ENCODE measurements at places on chromosomes 7 and 10.

DNA sequence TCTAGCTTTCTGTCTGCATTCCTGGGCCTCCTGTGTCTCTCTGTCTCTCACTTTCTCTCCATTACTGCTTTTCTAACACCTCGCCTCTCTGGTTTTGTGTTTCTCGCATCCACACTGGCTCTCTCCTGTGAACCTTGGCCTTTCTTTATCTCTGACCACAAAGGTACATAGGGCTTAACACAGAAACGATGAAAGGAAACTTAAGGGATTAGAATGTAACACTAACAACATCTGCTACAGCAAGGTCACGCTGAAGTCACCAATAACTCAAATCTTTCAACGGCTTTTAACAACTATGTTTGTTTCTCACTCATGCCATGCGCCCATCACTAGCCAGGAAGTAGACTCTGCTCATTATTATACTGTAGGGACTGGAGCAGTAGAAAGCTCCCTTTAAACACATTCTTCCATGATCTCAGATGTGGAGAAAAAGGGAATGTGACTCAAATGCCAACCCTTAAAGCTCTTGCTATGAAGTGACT is 9.3 kb upstream of the OR6V1 start:
- no peak for DNase-seq

DNA sequence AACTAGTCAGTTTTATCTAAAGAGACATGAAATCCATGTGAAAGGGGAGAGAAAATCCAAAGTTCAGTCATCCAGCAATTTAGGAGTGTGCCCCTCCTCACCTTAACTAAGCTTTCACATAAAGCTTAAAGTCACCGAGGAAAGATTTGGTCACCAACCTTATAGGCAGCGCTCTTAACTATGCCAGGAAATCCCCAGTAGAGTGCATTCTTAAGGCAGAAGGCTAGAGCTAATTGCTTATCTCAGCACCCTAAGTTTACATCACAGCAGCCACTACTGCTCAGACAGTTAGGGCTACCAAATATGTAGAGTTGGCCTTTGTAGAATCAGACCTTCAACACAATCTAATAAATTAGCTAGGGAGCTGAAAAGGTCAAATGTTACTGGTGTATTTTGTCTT is 47.9 kb downstream of the MTPN start:
- no peak for DNase-seq

DNA sequence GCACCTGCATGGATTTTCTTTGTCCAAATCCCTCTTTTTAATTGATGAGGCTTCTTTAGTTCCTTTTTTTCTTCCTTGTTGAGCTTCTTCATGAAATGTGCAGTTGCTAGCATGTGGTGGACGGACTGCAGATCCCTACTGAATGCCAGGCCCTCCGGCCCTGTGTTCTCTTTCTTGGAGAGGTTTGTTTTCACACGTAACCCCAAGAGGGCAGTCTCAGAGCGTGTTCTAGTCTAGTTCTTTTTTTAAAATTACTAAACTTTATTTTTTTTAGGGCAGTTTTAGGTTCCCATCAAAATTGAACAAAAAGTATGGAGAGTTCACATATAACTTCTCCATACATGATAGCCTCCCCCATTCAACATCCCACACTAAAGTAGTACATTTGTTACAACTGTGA is 190.0 kb downstream of the CFTR start:
- no peak for DNase-seq

DNA sequence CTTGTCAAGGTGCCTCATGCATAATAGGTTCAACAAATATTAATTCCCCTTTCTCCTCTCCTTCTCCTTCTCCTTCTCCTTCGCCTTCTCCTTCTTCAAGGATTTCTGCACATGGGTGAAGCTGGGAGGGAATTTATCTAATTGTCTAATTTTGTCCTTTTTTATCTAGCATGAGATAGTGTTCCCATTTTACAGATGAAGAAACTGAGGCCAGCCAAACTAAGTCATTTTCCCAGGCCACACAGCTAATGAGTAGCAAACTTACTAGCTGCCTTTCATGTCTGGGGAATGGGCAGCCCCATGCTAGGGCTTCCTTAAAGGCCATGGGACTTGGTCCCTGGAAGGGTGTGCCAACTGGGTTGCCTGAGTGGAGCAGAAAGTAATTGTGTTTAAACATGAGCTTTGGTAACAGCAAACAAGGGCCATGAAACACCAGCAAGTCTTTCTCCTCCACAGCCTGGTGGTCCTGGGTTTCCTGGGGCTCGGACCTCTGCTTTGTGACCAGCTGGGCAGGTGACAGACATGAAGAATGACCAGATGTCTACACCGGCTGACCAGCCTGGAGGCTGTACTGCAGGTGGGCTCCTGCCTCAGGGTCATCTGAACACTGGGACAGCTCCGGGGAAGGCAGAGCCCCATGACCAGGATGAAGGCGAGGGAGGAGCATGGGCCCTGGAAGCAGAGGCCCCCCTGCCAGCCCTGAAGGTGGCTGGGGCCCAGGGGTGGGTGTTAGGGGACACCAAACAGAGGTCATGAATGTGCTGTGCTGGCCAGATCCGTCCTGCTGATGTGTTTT is 138.0 kb downstream of the PTPN20 start:
- DNase-seq: no peak

DNA sequence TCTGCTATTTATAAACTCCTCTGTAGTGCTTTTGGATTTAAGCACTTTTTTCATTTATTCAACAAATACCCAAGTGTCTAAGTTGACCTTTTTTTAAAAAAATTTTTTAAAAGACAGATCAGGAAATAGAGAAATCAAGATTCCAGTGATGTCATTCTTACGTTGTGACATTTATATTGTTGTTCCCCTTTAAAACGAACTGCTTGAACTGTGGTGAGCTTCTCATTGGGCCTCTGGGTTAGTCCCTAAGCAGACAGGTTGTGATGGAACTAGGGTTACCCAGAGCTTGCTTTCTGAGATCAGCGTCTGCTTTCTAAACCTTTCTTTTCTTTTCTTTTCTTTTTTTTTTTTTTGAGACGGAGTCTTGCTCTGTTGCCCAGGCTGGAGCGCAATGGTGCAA is 22.4 kb downstream of the GATA3 start:
- no peak for DNase-seq

- no peak for DNase-seq
These were observed 68.0 kb downstream of the PTPRE start for GRCh38 chr10:127974911-127975310.

- DNase-seq: no peak
These were observed 123.2 kb downstream of the TACC2 start for GRCh38 chr10:122112021-122112616.

DNA sequence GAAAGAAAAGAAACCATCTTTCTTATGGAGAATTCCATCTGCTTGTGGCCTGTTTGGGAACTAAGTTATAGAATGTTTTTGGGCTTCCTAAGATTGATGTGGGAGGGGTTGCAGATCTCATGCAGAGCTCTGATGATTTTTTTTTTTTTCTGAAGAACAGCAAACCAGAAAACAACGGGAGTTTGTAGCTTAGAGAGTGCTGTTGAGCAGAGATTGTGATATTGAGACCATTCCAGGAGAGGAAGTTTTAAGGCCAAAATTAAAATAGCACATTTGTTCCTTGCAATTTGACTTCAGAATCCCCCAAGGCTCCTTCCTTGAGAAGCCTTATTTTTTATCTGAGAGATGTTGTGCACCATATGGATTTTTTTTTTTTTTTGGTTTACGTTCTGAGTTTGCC is 159.5 kb upstream of the NRP1 start:
- no peak for DNase-seq

DNA sequence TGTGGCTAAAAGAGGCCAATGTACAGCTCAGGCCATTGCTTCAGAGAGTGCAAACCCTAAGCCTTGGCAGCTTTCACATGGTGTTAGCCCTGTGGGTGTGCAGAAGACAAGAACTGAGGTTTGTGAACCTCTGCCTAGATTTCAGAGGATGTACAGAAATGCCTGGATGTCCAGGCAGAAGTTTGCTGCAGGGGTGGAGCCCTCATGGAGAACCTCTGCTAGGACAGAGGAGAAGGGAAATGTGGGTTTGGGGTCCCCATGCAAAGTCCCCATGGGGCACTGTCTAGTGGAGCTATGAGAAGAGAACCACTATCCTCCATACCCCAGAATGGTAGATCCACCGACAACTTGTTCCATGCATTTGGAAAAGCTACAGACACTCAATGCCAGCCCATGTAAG is 12.4 kb downstream of the SORCS1 start:
- no peak for DNase-seq

DNA sequence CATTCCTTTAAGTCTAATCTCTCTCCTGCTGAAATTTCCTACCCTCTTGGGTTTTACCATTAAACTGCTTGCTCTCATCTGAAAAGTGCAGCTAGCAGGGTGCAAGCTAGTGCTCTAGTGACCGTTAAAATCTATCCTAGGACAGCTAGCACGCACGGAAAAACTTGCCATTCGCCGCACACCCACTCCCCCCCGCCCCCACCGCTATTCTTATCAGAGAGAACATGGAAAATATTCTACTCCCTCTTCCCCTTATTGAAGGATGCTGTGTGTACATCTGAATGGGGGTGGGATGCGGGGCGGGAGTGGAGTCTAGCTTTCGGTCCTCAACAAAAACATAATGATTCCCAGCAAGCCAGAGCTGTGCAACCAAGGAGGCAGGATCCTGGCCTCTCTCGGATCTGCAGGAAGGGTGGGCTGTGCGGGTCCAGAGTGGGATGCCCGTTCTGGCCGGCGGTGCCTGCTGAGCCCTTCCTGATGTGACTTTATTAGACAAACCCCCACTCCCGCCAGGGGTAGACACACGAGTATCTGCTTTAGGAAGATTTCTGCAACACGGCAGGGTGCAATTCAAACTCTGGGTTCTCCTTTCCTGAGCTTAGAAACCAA is 1.1 kb upstream of the ADRA2A start:
- DNase-seq: no peak

GRCh38 chr7:90326500-90326899 is 5.4 kb upstream of the FAM237B start:
- DNase-seq: no peak

GRCh38 chr10:11982253-11982652 is 60.4 kb downstream of the UPF2 start:
- DNase-seq: no peak

GRCh38 chr10:132301371-132302330 is 6.1 kb downstream of the STK32C start:
- no peak for DNase-seq

DNA sequence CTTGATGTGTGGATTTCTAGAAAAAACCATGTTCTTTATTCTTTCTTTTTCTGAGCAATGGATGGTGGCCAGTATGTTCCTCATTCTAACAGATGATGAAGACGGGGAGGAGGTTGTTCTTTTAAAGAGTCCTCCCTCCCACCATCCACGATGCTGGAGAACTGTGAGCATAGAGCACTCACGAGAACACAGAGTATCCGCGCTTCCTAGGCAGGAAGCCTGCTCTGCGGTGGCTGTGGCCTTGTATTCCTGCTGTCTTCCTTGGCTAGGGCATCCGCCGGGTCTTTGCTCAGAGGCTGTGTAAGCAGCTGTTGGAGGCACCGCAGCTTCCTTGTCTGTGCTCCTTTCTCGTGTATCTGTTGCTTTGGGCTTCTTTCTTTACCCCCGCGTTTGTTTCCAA is 214.2 kb downstream of the CCDC3 start:
- DNase-seq: no peak

DNA sequence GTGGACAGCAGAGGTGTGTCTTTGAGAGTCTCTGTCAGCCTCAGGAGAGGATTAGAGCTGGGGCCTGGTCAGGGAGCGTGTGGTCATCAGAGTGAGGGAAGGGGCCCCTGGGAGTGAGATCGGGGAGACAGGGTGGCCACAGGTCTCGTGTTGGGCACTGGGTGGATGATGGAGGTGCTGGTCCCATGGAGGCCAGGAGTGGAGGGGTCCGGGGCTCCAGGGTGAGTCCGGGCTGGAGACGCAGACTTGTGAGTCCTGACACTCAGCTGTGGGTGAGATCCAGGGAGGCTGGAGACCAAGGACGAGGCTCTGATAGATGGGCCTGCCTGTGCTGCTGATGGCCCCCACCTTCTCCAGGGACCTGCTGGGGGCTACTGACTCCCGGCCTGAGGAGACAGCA is 88.6 kb downstream of the DYNC2I1 start:
- no peak for DNase-seq

Data from NCI-H1930 (cell line).